ENCODE measurements at places on chromosomes 1 and 21.

- DNase-seq, result no peak
These were observed 47.3 kb upstream of the BCL10 start for GRCh38 chr1:85323770-85324169.

GRCh38 chr1:75085931-75086330 is 48.3 kb upstream of the LHX8 start:
- DNase-seq, result no peak

GRCh38 chr1:180181048-180181447 is 26.4 kb downstream of the QSOX1 start:
- no peak for DNase-seq

DNA sequence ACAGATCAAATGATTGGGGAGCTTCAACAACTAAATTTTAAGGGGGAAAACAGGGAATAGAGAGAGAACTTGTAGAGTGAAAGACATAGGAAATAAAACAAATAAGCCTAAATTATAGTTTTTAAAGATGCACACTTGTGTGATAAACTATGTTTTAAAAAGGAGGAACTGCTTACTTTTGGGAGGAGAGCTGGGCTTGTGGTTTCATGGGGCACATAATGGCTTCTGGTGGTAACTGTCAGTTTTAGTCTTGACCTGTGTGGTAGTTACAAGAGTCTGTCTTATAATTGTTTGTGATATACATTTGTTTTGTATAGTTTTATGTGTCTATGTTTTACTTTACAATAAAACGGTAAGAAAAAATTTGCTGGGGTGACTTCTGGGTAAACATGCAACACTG is 165.3 kb downstream of the COL24A1 start:
- no peak for DNase-seq

DNA sequence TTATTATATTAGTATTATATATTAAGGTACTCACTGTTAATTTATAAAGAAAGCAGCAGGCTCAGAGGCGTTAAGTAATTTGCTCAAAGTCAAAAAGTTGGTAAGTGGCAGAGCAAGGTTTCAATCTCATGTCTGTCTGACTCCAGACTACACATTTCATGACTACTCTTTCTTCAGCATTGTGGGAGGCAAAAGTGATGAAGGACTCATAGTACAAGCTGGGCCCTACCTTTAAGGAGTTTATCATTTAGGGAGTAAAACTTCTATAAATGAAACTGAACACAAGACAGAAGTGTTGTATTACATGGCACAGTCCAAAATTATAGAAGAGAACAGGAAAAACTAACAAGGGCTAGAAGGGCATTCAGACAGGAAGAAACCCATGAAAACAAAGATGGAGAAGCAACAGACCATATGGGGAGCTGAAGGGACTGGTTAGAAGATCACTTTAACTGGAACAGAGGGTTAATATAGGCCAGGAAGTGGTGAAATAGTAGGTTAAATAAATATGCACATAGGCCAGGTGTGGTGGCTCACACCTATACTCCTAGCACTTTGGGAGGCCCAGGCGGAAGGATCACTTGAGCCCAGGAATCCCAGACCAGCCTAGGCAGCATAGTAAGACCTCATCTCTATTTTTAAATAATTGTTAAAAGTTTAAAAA is 11.5 kb downstream of the SORT1 start:
- DNase-seq, result no peak

All from SJSA1 (cell line).